T-helper 2 cell (primary cell): ENCODE measurements at places on chromosomes 1 and 21.

GRCh38 chr21:17667256-17667655, 54.6 kb upstream of the BTG3 start:
- no peak for DNase-seq

GRCh38 chr1:228464487-228464983, 22.6 kb upstream of the RNF187 start:
- peak; percentile 84 for DNase-seq

GRCh38 chr1:172024516-172024915, 183.2 kb downstream of the DNM3 start:
- no peak for DNase-seq

- DNase-seq = no peak
These were observed 5.9 kb downstream of the ARHGEF10L start for GRCh38 chr1:17545356-17545755.

- no peak for DNase-seq
These were observed 3.6 kb downstream of the PSEN2 start for GRCh38 chr1:226873771-226874578.

DNA sequence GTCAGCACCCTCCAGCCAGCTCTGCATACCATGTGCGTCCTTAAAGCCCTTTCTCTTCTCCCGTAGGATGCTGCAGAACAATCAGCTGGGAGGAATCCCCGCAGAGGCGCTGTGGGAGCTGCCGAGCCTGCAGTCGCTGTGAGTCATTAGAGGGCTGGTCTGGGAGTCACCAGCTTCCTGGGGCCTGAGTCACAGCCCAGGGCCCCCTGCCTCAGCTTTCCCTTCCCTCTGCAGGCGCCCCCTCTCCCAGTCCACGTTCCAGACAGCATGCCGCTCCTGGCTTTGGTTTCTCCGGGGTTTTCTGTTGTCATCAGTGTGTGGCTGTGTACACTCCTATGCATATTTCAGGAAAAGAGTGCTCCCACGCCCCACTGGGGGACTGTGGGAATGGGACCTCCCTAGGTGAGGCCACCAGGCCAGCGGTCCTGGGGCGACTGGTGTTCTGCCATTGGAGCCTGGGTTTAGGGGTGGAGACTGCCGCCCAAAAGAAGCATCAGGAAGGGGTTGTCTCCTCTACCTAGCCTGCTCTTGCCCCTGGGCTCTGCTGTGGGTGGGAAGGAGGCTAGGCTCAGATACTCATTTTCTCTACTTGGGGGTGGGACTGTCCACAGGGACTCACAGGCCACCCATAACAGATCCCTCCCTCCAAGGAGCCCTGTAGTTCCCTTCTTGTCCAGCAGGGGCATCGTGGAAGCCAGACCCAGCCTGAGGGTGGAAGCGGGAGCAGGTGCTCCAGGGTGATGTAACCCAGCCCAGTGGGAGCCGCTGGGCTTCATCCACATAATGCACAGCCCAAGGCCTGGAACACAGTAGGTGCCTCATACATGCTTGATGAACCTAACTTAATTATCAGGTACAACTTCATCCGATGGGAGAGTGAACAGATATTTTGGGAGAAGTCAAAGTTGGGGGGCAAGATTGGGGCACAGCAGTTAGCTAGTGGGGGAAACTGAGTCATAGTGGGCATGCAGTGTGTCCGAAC, 42.5 kb downstream of the LGR6 start:
- peak; percentile 24 for DNase-seq
